ENCODE measurements at places on chromosomes 6 and 20.

- no peak for DNase-seq
These were observed 256.1 kb upstream of the PLCB4 start for GRCh38 chr20:8812817-8813216.

GRCh38 chr20:35582741-35583404 lies 32.8 kb upstream of the SPAG4 start:
- DNase-seq = no peak

- DNase-seq = no peak
These were observed 2.8 kb upstream of the TFAP2A start for GRCh38 chr6:10417681-10418104.

DNA sequence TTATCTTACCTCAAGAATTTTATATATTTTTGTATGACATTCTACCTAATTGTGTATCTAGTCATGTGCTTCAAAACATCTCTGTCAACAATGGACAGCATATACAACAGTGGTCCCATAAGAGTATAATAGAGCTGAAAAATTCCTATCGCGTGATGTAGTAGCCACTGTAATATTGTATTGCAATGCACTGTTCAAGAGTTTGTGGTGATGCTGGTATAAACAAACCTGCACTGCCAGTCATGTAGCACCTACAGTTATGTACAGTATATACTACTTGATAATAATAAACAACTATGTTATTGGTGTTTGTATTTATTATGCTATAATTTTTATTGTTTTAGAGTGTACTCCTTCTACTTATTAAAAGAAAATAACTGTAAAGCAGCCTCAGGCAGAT lies 672.7 kb downstream of the CD109 start:
- DNase-seq = no peak

- no peak for DNase-seq
These were observed 658.8 kb downstream of the PTPRT start for GRCh38 chr20:42530855-42531448.

DNA sequence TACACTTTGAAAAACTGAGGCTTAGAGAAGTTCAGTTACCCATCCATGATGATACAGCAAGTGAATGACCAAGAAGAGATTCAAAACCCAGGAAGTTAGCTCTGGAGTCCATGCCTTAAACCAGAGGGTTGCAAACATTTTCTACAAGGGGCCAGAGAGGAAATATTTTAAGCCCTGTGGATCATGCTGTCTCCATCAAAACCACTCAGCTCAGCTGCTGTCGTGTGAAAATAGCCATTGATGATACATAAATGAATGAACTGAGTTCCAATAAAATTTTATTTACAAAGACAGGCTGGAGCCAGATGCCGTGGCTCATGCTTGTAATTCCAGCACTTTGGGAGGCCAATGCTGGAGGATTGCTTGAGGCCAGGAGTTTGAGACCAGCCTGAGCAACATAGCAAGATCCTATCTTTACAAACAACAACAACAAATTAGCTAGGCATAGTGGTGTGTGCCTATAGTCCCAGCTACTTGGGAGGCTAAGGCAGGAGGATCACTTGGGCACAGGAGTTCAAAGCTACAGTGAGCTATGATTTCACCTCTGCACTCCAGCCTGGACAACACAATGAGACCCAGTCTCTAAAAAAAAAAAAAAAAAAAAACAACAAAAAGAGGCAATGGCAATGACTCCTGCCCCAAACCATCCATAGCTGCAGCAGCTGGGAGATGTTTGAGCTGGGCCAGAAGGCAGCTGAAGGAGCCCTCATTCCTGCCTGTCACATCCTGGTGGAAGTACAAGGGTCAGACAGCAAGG lies 44.1 kb upstream of the RIN2 start:
- no peak for DNase-seq

DNA sequence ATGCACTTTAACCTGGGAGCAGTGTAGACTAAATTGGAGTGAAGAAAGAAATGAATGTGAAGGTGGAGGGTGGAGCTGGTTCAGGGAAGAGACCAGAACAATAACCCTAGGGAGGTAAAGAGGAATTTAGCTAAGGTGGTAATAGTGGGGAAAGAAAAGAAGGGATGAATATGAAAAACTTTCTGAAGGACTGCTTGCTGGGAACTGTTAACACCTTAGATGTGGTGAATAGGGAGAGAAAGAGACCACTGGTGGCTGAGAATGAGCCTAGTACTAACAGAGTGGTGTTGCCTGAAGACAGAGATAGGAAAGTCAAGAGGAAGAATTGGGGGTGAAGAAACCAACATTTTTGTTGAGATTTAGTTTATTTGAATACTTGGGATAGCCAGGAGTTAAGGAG lies 78.4 kb upstream of the HS3ST5 start:
- no peak for DNase-seq

- no peak for DNase-seq
These were observed 12.5 kb downstream of the SYCP2 start for GRCh38 chr20:59920944-59921343.

- DNase-seq = no peak
These were observed 11.8 kb upstream of the FAM184A start for GRCh38 chr6:119090256-119090655.

- no peak for DNase-seq
These were observed 24.8 kb upstream of the CCND3 start for GRCh38 chr6:41966214-41966920.

- no peak for DNase-seq
These were observed 17.5 kb downstream of the PPARD start for GRCh38 chr6:35359744-35360348.

DNA sequence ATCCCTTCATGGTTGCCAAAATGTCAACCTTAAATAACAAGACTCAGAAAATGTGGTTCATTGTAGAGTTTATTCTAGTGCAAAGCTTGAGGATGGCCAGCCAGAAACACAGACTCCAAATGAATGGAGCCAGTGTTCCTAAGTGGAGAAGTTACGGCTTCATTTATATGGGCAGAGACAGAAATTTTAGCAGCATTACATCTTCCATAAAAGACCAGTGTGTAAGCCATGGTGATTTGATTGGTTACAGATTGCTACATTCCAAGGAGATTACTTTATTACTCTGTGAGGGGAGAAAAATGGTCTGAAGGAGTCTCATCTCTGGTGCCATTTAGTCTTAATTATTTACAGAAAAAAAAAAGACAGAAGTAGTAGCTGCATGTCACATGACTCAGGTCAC lies 97.8 kb downstream of the OTOR start:
- no peak for DNase-seq

- no peak for DNase-seq
These were observed 42.2 kb downstream of the PPP1R14C start for GRCh38 chr6:150184850-150185731.

GRCh38 chr20:48828734-48829460 lies 1.1 kb upstream of the PREX1 start:
- DNase-seq = no peak

- no peak for DNase-seq
These were observed 157.5 kb downstream of the SMOC2 start for GRCh38 chr6:168598251-168599117.

DNA sequence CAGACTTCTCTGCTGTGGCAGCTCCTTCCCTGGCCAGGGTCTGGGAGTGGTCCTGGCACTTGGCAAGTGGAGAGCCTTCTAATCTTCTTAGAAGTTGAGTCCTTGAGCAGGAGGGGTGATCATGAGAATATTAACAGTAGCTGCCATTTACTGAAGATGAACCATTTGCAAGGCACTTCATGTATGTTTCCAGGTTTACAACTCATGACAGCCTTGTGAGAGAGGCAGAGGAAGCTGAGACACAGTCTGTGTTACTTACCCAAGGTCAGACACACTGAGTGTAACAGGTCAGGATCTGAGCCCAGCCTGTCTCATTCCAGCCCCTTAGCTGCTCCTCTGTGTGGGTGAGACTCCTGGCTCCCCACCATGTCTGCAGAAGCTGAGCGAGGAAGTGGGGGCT lies 45.5 kb upstream of the SRF start:
- no peak for DNase-seq

GRCh38 chr6:21831521-21832291 lies 238.2 kb downstream of the SOX4 start:
- DNase-seq = no peak

- no peak for DNase-seq
These were observed 56.5 kb upstream of the PLEKHG1 start for GRCh38 chr6:150543178-150543577.

GRCh38 chr6:43399932-43400487 lies 27.3 kb upstream of the ABCC10 start:
- no peak for DNase-seq

DNA sequence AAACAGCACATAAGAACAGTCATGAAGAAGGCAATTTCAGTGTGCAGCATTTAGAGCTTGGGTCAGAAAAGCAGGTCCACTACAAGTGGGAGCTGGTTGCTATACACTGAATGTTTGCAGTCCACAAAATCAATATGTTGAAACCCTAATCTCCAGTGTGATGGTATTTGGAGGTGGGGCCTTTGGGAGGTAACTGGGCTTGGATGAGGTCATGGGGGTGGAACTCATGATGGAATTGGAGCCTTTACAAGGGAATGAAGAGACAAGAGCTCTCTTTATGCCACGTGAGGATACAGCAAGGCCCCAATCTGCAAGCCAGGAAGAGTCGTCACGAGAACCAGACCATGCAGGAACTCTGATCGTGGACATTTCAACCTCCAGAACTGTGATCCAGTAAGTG lies 216.7 kb upstream of the SLC35B3 start:
- no peak for DNase-seq

DNA sequence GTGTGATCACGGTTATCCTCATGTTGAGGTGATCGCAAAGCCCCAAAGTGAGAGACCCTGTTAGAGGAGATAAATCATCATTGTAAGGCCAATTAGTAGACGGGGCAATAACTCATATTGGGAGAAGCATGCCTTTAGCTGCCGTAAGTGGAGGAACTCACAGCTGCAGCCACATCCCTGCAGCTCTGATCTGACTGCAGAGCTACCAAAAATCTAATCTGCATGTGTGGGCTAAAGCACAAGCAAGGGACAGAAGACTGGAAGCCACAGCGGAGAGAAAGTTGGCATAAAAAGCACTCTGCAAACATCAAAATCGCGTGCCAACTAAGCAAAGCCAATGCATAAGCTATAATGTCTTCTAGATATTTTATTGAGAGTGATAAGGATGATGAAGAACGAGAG lies 79.8 kb downstream of the TBC1D7 start:
- DNase-seq = no peak

Measured in thoracic aorta (tissue), 2 donors.